Activated T-cell treated with anti-CD3 and anti-CD28 coated beads, Interleukin-2, amount 50 U/mL, for 4 hours (primary cell): ENCODE measurements at places on chromosomes 1 and 21. TPM values are rescaled to one million over a fixed set of nuclear protein-coding genes. Genes with fewer than 3 reads are reported as not detected.
A peak's percentile ranks its signal among the peaks of the same experiment; 100 is the strongest.

DNA sequence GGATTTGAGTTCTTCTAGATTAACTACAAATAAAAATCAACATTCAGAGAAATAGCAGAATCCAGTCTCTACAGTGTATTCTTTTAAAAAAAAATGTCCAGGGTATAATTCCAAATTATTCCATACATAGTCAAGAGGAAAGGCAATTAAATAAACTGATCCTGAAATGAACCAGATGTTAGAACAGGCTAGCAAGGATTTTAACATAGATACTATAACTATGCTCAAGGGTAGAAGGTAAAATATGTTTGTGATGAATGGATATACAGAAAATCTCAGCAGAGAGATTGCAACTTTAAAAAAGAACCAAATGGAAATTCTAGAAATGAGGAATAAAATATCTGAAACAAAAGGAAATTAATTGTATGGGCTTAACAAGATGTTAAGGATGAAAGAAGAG, 32.4 kb downstream of the CYYR1 start:
- DNase-seq, result no peak

GRCh38 chr1:43960798-43961197, 9.0 kb upstream of the DPH2 start:
- DNase-seq, result no peak

DNA sequence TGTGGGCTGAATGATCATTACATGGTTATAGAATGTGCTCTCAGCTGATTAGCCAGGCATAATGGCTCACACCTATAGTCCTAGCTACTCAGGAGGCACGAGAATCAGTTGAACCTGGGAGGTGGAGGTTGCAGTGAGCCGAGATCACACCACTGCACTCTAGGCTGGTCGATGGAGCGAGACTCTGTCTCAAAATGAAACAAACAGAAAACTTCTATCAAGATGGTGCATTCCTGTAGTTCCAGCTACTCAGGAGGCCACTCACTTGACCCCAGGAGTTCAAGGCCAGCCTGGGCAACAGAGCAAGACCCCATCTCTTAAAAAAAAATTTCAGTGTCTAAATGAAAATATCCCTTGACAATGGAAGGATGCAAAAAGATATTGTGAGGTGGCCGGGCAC, 10.9 kb downstream of the TIMM17A start:
- DNase-seq, result no peak

- DNase-seq, result peak; percentile 70
These were observed 94.6 kb downstream of the STUM start for GRCh38 chr1:226643177-226643576.

GRCh38 chr1:227765261-227766014, 30.2 kb downstream of the SNAP47 start:
- DNase-seq, result no peak

- DNase-seq, result no peak
These were observed 98.9 kb upstream of the DPYD start for GRCh38 chr1:98019747-98020146.

DNA sequence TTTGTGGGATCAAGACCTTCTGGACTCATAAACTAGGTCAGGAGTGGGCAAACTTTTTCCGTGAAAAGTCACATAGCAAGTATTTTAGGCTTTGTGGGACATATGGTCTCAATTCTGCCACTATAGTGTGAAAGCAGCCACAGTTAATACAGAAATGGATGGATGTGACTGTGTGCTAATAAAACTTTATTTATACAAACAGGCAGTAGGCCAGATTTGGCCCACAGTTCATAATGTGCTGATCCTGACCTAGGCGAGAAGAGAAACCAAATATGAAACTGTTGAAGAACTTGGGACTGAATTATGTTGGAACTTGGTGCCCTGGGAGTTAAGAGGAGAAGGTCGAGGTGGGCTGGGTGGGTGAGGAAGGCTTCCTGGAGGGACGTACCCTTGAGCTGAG, 17.1 kb downstream of the PADI3 start:
- DNase-seq, result no peak

DNA sequence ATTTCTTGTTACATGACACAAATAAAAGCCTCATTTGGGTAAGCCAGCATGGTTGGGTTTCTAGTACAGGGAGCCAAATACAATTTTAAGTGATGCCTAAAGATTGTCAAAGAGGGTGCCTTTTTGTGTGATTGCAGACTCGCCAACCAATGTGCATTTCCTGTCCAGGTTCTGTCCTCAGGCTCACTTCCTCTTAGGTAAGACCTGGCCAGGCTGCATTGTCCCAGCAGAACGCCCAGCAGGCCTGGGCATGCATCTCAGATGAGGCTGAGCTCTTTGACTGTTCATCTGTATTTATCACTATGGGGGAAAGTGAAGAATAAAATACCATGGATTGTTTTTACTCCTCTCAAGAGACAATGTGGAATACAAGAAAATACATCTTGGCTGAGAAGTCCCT, 49.7 kb downstream of the KCNC4 start:
- DNase-seq, result no peak

DNA sequence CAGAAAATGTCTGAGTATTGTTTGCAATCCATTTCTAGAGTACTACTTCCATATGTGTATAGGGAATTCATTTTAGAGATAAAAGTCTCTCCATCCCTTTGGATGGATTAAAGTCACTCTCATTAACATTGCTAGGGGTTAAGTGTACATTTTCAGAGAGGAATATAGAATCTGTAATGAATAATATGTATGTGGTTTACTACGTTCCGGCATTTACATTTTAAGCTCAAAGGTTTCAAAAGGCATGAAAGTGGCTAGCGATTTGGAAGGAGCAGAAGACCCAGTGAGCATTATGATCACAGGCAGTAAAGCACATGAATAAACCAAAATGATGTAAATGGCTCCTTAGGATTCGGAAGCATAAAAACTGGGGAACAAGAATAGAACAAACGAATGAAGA, 123.0 kb downstream of the DSCAM start:
- no peak for DNase-seq

GRCh38 chr1:244256086-244256676, 195.5 kb downstream of the ADSS2 start:
- DNase-seq, result no peak

DNA sequence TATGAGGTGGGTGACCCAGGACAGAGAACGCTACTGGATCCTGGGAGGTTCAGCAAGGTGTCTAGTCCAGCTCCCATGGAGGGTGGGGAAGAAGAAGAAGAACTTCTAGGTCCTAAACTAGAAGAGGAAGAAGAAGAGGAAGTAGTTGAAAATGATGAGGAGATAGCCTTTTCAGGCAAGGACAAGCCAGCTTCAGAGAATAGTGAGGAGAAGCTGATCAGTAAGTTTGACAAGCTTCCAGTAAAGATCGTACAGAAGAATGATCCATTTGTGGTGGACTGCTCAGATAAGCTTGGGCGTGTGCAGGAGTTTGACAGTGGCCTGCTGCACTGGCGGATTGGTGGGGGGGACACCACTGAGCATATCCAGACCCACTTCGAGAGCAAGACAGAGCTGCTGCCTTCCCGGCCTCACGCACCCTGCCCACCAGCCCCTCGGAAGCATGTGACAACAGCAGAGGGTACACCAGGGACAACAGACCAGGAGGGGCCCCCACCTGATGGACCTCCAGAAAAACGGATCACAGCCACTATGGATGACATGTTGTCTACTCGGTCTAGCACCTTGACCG, 8.6 kb upstream of the PIGV start:
- DNase-seq, result no peak

DNA sequence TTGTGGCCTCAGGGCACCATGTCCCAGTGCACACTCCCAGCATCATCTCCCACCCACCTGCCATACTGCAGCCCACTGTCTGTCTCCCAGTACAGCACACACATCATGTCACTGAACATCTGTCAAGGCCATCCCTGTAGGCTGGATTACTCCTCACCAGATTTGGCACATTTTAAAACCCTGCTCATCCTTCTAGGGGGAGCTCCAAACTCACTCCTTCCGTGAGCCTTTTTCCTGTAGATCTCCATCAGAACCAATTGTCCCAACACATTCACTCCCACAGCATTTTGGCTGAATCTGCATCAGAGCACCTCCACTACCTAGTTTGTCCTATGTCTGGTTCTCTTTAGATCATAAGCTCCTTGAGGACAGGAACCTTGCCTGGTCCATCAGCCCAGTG, 58.6 kb upstream of the GRIK3 start:
- DNase-seq, result no peak

- no peak for DNase-seq
These were observed 3.0 kb downstream of the LRRC8D start for GRCh38 chr1:89823679-89824292.

GRCh38 chr1:21099034-21099868, 77.4 kb downstream of the EIF4G3 start:
- no peak for DNase-seq

DNA sequence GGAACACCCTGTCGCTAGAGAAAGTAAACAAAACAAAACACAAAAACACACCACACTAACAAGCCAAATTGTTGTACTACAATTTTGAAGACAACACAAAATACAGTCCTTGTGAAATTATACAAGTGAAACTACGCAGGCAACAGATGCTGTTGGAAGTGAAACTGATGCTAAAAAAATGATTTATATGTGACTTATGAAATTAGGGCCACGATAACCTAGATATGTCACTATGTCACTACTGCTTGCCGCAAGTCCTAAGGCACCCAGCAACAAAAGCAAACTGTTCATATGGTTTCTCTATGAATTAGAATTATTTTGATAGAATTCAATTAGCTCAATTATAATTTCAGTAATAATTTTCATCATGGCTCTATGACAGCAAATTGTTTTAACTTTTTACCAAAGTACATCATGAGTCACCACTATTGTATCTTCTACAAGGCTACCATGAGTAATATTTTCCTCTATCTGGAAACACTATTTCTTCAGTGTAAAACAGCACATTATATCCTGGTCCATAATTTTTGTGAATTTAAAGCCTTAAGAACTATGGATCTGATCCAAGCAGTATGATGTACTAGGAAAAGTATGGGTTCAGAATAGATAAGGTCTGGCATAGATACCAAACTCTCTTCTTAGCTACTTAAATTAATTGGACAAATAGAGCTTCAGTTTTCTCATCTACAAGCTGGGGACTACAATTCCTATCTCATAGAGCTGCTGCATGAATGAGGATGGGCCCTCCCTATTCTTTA, 216.3 kb downstream of the COL11A1 start:
- no peak for DNase-seq

DNA sequence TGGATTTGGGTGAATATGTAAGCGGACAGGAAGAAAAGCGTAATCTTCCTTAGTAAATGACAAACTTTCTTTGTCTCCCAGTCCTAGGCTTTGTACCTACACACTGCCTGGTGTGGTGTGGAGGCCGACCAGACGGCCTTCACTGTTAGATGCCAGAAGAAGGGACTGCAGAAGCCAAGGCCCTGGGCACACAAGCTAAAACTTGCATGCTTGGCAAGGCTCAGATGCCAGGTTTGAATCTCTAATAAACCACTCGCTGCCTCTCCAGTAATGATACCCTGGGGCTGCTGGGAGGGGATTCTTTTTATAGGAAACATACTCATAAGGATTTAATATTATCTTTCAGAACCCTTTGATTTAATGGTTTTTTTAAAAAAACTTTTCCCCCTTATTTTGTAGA, 263.8 kb downstream of the PTPRC start:
- DNase-seq, result no peak

DNA sequence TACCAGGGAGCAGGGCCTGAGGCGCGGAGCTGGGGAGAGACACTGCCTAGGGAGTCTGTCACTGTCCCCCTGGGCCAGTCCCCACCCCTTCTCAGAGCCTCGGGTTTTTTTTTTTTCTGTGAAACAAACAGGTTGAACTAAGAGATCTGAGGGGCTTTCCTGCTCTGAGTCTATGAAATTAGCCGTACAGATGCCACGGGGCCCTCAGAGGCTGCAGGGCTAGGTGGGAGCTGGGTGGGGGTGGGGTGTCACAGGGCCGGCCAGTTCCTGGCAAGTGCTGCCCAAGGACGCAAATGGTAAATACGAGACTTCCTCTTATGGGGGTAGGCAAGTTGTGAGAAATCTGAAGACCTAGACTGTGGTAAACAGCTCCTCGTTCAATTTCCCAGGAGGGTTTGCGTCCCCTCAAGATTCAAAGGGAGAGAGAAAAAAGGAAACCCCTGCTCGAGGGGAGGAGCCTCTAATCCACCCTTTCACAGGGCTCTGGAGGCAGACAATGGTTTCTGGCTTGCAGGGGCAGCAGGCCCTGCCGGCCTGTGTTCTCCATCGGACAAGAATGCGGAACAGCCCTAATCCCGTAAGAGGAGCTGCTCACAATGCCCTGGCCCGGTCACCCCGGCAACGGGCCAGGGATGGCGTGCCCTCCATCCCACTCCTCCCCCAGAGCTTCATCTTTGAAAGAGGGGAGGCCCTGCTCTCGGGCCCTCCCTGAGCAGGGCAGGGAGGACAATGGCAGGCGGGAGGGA, 7.8 kb downstream of the NUAK2 start:
- peak; percentile 17 for DNase-seq

- no peak for DNase-seq
These were observed 8.0 kb upstream of the CELSR2 start for GRCh38 chr1:109241344-109241743.

GRCh38 chr1:245292553-245292952, 137.8 kb downstream of the KIF26B start:
- DNase-seq, result no peak

GRCh38 chr1:226867461-226868054, 2.9 kb upstream of the PSEN2 start:
- no peak for DNase-seq

DNA sequence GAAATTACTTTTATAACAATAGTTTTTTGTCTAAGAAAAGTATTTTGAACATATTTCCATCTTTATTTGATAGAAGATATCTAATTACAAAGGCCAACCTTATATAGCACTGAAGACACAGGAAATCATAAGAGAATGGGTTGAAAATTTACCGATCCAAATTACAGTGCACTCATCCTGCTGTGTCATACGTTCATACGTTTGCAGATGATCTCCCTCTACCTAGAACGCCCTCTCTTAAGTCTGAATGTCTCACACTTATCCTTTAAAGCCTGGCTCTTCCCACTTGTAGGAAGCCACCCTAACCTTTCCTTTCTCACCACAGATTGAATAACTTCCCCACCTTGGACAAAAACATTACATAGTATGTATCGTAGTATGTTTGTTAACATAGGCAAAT, 9.3 kb downstream of the ASH1L start:
- DNase-seq, result no peak

DNA sequence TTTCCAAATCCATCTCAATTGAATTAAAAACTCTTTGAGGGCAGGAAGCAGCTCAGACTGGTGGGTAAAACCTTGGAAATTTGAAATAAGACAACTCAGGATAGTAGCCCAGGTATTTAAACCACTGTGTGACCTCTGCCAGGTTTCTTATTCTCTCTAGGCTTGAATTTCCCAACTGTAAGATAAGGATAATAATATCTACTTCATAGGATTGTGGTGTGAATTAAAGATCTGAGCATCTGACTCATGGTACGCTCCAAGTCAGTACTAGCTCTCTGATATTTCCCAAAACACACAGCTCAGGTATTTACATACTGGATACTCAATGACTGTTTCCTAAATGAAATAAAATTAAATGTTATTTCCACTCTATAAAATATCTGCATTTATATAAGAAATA, 337.2 kb downstream of the LTN1 start:
- DNase-seq, result no peak

- DNase-seq, result peak; percentile 28
These were observed 3.9 kb upstream of the PRKCZ start for GRCh38 chr1:2046174-2046917.

The MAP3K7CL gene
- 0.96 TPM for total RNA-seq

The SPATA46 gene
- not detected for total RNA-seq

The LCE2B gene
- total RNA-seq, result not detected

The MAP3K21 gene
- total RNA-seq, result 1.1 TPM

The BRDT gene
- not detected for total RNA-seq

The ANKRD13C gene
- total RNA-seq, result 26.9 TPM

The SPRR1A gene
- not detected for total RNA-seq

The DCDC2B gene
- total RNA-seq, result not detected
